Esophagus squamous epithelium (tissue), 5 donors: ENCODE measurements at places on chromosomes 16 and 17. TPM values are rescaled to one million over a fixed set of nuclear protein-coding genes. Genes with fewer than 3 reads are reported as not detected.

SCNN1B gene
- total RNA-seq = 24.9 TPM

EVPLL gene
- 11.1 TPM for total RNA-seq

TMEM107 gene
- total RNA-seq = 18.1 TPM

PLLP gene
- total RNA-seq = 38.0 TPM

TMEM88 gene
- total RNA-seq = 3.8 TPM

NKD1 gene
- total RNA-seq = 1.8 TPM

KRTAP2-1 gene
- not detected for total RNA-seq

KRT36 gene
- 0.38 TPM for total RNA-seq

C1QTNF1 gene
- 20.4 TPM for total RNA-seq

FN3K gene
- total RNA-seq = 2.3 TPM

RMI2 gene
- total RNA-seq = 7.2 TPM

ANKRD11 gene
- 65.1 TPM for total RNA-seq

MYH3 gene
- 0.64 TPM for total RNA-seq
